Stimulated activated CD4-positive, alpha-beta T cell treated with anti-CD3 and anti-CD28 coated beads, TNF-alpha, amount 100 ng/mL, for 1 hour (primary cell): ENCODE measurements at places on chromosomes 16 and 17.

DNA sequence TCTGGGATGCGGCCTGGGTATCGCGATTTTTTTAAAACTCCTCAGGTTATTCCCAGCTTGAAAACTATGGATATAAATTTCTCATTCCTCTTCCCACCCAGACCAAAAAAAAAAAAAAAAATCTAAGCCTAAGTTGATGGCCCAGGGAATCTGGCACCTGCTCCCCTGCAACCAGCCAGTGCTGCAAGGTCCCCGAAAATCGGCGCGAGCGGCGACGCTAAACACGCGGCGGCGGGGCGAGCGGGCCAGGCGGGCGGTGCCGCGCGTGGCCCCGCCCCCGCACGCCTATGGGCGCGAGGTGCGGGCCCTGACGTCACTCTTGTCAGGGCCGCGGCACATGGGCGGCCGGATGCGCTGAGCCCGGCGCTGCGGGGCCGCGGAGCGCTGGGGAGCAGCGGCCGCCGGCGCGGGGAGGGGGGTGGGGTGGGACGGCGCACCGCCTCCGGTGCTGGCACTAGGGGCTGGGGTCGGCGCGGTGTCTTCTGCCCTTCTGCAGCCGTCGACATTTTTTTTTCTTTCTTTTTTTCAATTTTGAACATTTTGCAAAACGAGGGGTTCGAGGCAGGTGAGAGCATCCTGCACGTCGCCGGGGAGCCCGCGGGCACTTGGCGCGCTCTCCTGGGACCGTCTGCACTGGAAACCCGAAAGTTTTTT is at the start of gene HLF:
Gene HLF, plus strand, starts transcription at position 316 of the 654 bp plus-strand sequence. CDS start 525 bp downstream, outside the sequence.
- DNase-seq = peak; percentile 64

DNA sequence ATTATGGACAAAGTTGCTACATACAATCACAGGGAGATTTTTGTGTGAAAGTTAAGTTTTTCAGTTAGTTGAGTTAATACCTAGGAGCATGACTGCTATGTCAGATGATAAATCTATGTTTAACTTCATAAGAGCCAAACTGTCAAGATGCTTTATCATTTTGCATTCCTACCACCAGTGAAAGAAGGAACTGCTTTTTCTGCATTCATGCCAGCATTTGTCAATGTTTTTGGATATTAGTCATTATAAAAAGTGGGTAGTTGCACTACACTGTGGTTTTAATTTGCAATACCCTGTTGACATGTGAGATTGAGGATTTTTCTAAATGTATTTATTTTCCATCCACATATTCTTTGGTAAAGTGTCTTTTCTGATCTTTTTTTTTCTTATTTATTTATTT is 434.0 kb upstream of the MON1B start:
- DNase-seq = no peak

DNA sequence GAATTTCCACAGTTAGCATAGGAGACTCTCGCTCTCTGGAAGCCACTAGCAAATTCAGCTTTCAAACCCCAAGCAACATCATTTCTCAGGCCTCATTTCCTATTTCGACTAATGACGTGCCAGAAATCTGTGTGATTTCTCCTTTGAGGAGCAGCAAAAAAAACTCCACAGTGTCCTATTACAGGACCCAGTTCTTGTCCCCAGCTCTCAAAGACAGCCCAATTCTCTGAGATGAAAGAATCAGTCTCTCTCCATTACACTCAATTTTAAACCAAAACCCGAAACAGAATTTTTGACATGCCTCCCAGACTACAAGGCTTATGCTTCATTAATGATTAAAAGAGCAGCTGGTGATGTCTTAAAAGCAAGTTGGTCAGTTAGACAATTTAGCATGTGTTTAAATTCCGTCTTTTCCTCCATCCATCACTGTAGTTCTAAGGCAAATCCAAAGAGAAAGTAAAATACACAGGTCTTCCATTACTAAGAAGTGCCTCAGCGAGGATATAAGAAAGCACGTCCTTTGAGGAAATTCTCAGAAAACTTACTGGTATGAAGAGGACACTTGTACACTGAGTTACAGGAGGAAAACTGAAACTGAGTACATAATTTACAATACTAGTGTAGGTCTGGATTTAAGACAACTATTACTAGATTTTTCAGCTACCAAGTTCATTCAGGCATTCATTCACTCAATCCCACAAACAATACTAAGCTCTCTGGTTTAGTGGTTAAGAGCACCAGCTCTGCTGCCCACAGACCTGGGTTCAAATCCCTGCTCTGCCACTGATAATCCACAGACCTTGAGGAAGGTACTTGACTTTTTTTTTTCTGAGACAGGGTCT is 12.5 kb downstream of the TOM1L2 start:
- DNase-seq = no peak

DNA sequence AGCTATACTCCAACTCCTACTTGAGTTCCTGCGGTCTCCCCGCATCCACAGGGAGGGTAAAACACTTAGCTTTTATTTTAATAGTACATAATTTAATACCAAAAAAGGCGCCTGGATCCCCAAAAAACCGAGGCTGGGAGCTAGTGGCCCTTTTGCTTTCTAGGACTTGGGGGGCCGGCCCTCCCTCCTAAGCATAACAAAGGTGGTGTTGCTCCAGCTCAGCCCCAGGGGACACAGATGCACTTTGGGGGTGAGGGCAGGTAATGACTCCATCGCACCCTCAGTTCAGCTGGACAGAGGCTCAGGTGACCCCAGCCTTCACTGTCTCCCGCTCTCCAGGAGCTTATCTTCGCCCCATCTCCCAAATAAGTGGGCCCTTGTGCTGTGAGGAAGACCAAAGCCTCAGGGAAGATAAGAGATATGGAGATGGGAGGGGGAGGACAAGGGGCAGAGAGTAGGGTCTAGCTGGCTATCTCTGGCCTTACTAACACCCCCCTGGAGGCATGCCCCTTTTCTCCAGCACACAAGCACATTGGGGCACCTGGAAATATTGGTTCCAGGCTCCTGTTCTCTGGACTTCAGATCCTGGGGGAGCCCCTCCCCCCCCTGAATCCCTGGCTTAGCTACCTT is 2.8 kb upstream of the NHERF1 start:
- DNase-seq = no peak

- DNase-seq = no peak
Observed at GRCh38 chr16:75022567-75022966, 23.7 kb downstream of the ZNRF1 start.

GRCh38 chr16:12120982-12121652 is 144.6 kb downstream of the SNX29 start:
- no peak for DNase-seq

GRCh38 chr16:29745853-29746345 is at the start of gene C16orf54:
Gene C16orf54, minus strand, starts transcription at chr16:29745990. Its CDS starts 1,039 bp downstream, at chr16:29744951.
- DNase-seq = peak; percentile 84

GRCh38 chr16:7332611-7333010 is at the start of gene RBFOX1:
Gene RBFOX1, plus strand, starts transcription at chr16:7332845.
- DNase-seq = no peak

GRCh38 chr16:58853854-58854791 is 120.0 kb upstream of the GOT2 start:
- DNase-seq = no peak

DNA sequence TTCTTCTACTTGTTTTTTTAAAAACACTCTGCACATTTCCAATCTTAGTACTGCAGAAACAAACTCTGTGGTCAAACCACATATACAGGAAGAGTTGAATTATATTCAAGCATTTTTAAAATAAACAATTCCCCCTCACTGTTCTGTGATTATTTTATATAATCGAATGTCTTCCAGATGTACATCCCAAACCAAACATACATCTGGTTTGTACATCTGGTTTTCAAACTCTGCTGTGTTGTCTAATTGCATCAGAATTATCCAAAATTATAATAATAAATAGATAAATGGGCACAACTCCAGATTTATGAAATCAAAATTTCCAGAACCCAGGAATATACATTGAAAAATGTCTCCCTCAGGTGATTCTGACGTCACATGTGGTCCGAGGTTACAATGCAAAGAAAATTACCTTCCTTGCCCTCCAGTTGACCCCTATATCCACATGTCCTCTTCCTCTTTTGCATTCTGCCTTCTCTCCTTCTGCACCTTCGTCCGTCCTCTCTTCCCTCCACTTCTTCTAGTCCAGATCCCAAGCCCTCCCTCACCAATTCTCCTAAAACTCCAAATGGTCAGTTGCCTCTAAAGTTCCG is 13.3 kb upstream of the CCDC144A start:
- no peak for DNase-seq

DNA sequence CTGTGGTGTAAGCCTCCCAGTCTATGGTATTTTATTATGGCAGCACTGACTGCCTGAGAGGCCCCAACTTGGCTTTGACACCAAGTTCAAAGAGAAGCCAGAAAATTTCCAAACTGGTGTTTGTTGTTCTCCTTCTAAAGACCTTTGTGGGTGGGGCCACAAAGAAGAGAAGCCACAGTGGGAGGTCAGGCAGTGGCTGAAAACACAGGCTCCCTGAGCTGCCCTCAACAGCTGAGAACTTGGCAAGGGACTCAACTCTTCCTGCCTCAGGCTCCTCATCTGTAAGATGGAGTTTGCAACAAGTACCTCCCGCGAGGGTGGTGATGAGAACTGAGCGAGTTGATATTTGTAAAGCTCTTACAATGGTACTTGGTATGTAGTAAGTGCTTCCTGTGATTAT is 18.2 kb downstream of the CES5A start:
- DNase-seq = no peak

GRCh38 chr17:68972119-68972704 is 17.0 kb upstream of the ABCA8 start:
- DNase-seq = no peak

DNA sequence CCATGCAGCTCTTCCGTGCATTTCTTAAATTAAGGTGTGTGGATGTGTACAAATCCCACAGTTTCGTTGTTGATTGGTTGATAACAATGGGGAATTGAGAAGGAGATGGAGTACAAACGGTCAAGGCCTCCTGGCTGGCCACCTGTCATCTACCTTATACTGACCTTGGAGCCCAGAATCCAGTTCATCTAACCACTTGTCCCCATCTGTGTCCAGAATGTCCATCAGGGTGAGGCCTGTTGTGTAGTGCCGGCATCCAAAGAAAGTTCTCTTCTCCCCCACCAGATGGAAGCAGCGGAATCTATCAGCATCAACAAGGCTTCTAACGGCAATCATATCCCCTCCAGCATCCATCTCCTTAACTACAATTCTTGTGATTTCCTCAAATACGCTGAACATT is 1.5 kb downstream of the GSDMB start:
- DNase-seq = no peak

DNA sequence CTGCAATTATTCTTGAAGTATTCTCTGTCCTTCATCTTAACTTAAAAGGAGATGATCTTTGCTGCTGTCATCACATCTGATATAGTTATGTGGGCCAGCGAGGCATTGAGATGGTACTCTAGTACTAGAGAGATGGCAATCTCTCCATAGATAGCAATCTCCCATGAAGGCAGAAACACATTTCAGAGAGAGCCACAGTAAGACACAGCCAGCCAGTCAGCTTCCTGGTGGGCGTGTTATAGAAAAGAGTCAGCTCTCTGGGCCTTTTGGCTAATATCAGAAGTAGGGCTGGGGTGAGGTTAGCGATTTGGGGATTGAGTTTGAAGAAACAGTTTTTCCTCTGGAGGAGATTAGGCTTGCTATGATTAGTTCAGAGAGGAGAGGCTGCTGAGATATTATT is 22.6 kb upstream of the EFCAB13 start:
- no peak for DNase-seq

DNA sequence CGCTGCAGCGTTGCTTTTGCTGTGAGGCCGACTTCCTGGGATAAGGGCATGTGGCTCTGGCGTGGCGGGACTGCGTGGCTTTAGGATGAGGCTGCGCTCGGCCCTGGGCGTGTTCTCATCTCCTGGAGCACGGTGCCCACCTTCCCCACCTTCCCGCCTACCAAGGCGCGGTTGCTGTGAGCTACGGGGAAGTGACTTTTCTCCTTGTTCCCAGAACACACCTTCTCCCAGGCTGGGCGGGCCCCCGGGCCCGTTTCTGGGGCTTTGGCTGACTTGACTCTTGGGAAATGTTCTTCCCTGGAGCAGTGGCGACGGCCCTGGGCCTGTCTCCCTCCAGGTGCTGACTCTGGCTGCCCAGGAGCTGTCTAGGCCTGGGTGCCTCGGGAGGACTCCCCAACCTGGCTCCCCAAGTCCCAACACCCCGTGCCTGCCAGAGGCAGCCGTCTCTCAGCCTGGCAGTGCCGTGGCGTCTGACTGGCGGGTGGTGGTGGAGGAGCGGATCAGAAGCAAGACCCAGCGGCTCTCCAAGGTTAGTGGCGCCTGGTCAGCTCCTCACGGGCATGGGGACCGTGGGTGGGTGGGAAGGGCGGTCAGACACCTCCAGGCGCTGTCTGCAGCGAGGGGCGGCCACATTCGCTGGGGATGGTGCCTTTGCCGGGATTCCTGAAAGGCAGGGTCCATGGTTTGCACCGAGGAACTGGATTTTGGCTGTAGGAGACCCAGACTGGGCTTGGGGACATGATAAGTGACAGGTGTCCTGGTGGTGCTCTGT is 12.1 kb downstream of the TELO2 start:
- DNase-seq = no peak

DNA sequence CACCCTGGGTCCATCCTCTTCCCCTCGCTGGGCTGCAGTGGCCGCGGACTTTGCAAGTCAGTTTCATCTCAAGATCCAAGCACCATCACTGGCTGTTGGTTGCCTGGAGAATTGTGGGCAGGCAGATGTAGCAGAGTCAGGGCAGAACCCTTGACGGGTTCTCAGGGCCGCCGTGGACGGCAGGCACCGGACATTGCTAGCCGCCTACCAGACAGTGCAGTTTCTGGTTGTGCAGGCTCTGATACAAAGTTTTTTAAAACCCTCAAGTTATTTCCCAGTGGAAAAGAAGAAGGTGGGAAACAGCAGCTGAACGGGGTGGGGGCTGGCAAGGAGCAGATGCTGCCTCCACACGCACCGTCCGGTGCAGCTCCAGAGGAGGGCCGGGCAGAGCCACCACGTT is 3.4 kb downstream of the MAPK8IP3 start:
- no peak for DNase-seq

DNA sequence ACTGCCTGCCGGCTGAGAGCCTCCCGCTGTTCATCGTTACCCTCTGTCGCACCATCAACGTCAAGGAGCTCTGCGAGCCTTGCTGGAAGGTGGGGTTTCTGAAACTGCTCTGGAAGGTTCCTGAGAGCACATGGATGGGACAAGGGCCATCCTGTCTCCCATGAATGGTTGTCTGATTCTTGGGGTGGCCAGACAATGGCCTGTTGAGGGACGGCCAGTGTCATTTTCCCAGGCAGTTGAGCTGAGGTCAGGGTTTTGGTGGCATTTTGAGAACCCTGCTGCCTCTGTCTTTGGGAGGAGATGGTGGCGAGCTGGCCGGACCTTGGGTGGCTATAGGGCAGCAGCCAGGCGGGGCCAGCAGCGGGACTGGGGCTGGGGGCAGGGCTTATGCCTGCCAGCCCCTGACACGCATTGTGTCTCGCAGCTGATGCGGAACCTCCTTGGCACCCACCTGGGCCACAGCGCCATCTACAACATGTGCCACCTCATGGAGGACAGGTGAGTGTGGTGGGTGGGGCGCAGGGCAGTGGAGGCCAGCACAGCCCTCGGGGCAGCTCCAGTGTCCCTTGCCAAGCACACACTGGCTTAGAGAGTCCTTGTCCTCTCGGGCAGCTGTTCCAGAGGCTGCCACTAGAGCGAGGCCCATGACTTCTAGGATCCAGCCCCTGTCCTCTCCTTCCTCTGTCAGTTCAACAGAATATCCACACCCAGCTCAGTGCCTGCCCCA is 9.1 kb downstream of the TSC2 start:
- no peak for DNase-seq
